ENCODE measurements at places on chromosomes 13 and 19.

DNA sequence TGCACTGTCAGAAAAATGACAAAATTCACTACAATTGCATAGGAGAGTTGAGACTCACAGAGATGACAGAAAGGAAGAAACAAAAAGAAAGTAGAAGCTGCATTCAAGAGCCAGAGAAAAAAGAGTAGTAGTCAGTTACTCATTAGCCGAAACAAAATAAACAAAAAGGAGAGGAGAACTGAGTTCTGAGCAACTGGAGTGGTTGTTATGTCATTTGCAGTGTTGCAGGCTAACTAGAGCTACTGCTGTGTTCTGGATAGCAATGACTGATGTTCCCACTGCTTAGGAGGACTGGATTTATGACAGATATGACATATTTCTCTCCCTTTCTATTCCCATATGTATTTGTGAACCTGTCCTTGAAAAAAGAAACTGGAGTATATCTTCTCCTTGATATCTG lies 482.6 kb downstream of the RFC3 start:
- DNase-seq, result no peak

DNA sequence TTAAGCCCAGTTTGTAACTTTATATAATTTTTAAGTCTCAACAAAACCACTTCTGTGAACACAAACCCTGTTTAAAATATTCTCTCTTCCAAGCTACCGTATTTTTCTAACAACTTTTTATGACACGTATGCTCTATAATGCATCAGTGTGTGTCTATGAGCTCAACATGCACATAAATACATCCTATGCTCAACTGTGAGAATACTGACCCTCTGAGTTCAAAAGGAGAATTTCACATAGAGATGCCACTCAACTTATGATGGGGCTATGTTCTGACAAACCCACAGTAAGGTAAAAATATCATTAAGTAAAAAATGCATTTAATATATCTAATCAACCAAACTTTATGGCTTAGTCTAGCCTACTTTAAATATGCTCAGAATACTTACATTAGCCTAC lies 1139.7 kb upstream of the SPRY2 start:
- DNase-seq, result no peak

- DNase-seq, result no peak
Observed at GRCh38 chr13:28545583-28546333, 50.8 kb upstream of the FLT1 start.

DNA sequence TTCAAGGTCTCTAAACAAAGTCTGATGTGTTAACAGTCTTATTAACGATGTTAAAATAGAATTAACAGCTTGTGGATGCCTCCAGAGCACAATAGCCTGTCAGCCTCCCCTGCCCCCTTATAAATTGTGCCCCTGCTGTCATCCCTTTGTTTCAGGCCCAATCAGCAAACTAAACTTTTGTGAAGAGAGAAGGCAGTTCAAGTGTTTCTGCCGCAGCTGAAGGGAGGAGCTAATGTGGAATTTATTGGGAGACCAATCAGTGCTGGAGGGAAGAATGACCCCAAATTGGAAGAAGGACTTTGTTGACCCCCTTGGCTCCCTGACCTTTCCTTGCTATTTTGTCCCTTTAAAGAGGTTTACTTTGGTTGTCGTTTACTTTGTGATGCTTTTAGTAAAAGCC lies 160.5 kb downstream of the TM9SF2 start:
- DNase-seq, result no peak

DNA sequence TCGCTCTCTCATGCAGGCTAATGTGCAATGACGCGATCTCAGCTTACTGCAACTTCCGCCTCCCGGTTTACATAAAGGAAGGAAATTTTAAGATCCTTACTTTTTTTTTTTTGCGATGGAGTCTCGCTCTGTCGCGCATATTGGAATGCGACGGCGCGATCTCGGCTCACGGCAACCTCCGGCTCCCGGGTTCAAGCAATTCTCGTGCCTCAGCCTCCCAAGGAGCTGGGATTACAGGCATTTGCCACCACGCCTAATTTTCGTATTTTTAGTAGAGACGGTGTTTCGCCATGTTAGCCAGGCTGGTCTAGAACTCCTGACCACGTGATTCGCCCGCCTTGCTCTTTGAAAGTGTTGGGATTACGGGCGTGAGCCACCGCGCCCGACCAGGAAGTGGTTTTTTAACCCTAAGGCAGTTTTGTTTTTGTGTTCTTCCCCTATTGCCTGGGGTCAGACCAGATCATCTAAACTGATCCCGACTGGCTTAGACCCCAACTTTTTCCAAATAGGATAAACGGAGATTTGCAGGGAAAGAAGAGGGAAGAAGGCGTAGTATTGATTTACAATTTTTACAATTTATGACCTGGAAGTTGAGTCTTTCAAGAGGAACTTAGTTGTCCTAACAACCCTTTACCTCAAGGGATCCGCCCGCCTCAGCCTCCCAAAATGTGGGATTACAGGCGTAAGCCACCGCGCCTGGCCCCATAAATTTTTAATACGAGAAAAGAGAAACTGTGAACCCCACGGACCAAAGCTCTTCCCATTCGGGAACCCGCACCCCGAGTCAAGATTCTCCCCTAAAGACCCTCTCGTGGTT lies 142.0 kb downstream of the ZNF737 start:
- peak; percentile 45 for DNase-seq

DNA sequence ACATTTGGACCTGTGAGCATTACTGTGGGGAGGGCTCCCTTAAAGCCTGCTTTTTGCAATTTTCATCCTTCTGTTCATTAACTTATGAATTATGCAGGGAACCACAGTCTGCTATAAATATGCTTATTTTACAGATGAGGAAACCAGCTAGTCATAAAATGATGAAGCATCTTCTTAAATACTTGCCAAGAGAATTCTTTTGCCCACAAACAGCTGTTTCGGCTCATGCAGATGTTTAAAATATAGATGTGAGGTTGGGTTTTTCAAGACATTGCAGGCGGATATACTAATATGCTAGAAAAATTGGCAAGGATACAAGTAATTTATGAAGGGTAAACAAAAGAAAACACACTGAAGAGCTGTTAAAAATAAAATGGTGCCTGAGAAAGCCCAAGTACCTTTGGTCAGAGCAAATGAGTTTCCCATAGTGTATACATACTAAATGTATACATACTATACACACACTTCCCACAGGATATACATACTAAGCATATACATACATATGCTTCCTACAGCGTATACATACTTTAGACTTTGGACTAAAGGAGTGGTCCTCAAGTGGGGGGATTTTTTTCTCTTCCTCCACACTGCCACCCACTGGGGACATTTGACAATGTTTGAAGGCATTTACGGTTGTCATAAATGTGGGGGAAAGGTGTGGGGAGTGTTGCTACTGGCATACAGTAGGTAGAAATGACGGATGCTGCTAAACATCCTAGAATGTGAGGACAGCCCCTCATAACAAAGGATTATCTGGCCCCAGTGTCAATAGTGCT lies 164.9 kb upstream of the CSNK1A1L start:
- no peak for DNase-seq

GRCh38 chr19:55486971-55487923 lies 989 bp upstream of the SSC5D start:
- peak; percentile 17 for DNase-seq

- DNase-seq, result no peak
Observed at GRCh38 chr13:39397896-39398265, 205.1 kb downstream of the LHFPL6 start.

- DNase-seq, result no peak
Observed at GRCh38 chr19:8640402-8641004, 10.1 kb downstream of the NFILZ start.

GRCh38 chr19:45668342-45668871 lies 386 bp downstream of the GIPR start:
- no peak for DNase-seq

GRCh38 chr13:77389625-77390000 lies 62.7 kb upstream of the MYCBP2 start:
- DNase-seq, result peak; percentile 64

DNA sequence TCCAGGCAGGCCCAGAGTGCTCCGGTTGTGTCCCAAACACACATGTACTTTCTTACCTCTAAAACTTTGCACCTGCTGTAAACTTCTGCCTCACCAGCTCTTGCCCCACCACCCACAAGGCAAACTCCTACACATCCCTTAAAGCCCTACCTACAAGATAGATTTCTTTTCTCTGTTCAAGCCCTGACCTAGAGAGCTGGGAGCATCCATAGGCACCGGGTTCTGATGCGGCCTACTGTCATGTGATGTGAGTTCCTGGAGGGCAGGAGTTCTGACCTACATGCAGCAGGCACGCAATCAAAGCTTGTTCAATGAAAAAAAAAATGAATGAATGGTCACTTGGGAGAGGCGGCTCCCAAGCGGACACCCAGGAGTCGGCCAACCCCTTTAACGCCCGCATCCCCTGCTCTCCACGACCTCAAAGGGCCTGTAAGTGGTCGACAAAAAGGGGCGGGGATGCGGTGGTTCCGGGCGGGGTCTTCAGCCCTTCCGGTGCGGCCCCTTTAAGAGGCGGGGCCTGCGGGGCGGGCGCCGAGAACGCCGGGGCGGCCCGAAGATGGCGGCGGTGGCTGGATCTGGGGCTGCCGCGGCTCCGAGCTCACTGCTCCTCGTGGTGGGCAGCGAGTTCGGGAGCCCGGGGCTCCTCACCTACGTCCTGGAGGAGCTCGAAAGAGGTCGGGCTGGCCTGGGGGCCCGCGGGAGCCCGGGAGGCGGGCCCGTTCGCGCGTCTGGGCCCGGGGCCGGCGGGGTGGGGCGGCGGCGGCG lies at the start of gene MAP1S:
Gene MAP1S (plus strand): TSS at position 534 of the 765 bp plus-strand sequence. CDS start 23 bp downstream, at position 557.
- peak; percentile 74 for DNase-seq

All from activated CD4-positive, alpha-beta T cell treated with anti-CD3 and anti-CD28 coated beads, Interleukin-2, Interleukin-4, amounts not matched to agents 100 ng/mL and 50 ng/mL, durations not matched to agents 16 hours and 8 hours (primary cell).